ENCODE measurements at places on chromosomes 11 and 22.
A peak's percentile ranks its signal among the peaks of the same experiment; 100 is the strongest.

DNA sequence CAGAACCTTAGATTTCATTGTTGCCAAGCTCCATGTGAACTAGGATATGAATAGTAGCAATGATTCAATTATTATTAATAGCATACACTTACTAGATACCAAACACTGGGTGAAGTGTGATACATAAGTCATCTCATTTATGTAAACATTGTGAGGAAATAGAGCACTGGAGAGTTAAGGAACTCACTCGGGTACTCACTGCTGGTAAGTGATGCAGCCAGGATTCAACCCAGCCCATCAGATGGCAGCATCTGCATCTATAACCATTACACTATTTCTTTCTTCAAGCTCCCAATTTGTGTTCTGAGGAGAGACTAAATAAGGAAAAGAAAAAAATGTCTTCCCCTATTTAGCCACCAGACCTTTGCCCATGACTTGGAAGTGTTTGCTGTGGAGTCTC is 10.2 kb upstream of the ALG8 start:
- no peak for DNase-seq

- DNase-seq = no peak
Measured at GRCh38 chr11:5178046-5178837, 22.2 kb downstream of the OR51V1 start.

DNA sequence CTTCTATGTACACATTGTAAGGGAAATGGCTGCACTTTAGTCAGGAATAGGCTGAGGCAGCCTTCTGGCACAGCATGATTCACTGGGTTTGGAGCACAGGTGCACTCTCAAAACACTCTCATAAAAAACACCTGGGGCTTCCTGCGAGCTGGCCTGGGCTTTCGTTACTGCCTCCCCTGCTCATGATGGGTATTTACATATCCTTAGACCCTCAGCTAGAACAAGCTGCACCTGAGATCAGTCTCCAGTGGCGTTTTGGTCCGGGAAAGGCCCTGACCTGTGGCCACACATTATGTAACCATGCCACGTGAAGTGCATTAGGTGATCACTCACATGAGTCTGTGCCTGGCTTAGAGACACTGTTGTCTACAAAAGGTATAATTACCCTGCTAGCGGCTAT is 321.7 kb downstream of the TMEM135 start:
- no peak for DNase-seq

- DNase-seq = no peak
Measured at GRCh38 chr11:74012074-74012809, 3.4 kb upstream of the UCP3 start.

- no peak for DNase-seq
Measured at GRCh38 chr22:26847816-26848215, 190.4 kb downstream of the MIAT start.

DNA sequence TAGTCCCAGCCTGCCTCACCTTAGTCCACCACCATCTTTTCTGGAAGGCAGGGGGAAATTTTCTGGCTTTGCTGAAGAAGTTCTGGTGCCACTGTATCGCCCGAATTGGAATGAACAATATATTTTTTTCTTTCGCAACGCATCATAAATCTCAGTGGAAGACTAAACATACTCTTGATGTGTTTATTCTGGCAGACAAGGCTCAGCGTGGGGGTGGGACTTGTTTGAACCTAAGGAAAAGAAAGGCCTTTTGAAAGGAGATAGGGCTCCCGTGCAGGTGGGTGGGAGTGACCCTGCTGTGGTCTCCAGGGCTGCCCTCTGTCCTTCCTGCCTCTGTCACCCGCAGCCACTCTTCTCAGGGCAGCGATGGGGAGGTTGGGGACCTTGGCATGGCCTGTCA is 42.5 kb downstream of the CD82 start:
- DNase-seq = no peak

GRCh38 chr11:103709371-103709770 is 327.1 kb upstream of the DDI1 start:
- no peak for DNase-seq

GRCh38 chr11:14381968-14382367 is 23.0 kb upstream of the RRAS2 start:
- DNase-seq = no peak

DNA sequence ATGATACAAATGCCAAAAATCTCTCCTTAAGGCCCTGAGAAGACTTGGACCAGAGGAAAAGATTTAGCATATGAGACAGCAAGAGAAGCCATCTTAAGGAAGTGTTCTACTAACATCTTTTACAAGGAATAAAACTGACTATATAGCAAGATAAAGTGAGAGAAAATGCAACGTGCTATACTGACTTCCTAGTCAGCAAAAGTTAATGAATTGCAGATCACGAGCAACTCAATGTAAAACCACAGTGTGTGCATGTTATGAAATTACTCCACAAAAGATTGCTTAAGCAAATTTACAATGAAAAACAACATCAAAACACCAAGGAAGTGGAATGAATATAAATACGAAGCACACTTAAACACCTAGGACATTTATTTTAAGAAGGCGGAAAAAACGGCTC is 187.5 kb downstream of the CADM1 start:
- no peak for DNase-seq

DNA sequence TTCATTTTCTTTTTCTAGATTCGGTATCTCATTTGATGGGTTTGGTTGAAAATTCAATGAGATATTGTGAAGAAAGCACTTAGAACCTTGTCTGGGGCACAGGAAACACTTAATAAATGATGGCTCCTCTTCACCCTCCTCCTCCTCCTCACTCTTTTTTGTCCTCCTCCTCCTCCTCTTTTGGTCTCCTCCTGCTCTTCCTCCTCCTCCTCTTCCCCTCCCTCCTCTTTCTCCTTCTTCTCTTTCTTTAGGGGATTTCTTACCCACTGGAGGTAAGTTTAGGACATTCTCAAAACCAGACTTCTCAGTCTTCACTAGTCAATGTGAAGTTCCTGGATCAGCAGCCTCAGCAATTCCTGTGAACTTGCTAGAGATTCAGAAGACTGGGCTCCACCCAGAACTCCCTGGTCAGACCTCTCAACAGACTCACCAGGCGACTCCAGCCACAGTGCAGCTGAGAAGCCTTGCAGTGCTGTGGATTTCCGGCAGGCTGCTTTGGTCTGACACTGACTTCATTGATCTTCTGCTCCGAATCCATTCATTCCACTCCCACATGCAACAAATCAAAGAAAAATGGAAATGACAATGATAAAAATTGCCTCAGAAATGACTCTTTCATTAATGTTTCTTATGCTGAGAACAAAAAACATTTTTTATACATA is 368.6 kb upstream of the B3GAT1 start:
- no peak for DNase-seq

DNA sequence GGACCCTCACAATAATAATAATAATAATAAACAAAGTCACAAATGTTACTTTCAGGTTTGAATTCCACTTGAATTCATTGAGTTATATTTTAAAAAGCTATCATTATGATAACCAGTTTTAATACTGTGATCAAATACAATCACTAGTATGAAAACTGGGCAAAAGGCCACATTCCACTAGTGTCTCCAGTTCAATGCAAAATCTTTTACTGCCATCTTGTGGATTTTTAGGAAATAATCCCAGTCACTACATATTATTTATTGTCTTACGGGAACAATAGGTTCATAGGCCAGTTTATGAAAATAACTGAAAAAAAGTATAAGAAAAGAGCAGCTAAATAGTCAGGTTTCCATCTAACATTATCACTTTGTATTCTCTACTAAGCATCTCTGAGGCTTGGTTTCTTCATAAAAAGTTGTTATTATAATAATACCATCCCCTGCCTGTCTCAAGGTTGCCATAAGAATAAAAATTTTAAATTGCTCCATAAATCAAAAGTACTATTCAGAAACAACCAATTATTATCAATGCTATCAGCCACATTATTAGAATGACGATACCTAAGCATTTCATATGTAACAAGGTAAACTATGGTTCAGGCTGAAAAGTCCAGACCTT is 533.9 kb upstream of the CCDC90B start:
- peak; percentile 53 for DNase-seq

DNA sequence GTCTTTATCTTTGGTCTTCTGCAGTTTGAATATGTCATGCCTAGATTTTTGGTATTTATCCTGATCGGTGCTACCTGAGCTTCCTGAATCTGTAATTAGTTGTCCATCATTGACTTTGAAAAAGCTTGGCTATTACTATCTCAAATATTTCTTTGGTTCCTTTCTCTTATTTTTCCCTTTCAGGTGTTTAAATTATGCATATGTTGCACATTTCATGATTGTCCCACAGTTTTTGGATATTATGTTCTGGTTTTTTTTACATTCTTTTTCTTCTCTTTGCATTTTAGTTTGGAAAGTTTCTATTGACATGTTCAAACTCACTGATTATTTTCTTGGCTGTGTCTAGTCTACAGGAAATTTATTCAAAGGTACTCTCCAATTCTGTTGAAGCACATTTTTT is 840.3 kb upstream of the LRRC4C start:
- DNase-seq = no peak

GRCh38 chr11:124762624-124763155 is 600 bp upstream of the ESAM start:
- DNase-seq = no peak

DNA sequence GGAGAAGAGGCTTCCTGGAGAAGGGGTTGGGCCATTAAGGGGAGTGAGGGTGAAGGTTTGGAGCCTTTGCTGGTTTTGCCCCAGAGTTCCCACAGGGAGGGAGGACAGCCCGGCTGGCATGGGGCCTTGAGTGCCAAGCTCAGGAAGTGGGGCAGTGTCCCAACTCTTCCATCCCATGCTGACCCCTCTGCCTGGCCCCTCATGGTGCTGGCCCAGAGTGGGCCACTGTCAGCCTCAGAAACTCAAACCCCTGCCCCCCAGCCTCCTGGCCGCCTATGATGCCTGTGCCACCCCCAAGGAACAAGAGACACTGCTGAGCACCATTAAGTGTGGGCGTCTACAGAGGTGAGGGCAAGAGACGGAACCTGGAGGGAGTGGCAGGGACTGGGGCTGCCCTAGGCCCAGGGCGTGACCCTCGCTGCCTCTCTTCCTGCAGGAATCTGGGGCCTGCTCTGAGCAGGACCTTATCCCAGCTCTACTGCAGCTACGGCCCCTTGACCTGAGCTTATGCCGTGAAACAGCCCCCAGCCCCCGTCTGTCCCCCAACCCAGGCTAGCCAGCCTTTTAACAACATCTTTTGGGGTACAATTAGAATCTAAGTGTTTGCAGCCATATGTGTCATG is 5.4 kb downstream of the MUS81 start:
- DNase-seq = no peak

DNA sequence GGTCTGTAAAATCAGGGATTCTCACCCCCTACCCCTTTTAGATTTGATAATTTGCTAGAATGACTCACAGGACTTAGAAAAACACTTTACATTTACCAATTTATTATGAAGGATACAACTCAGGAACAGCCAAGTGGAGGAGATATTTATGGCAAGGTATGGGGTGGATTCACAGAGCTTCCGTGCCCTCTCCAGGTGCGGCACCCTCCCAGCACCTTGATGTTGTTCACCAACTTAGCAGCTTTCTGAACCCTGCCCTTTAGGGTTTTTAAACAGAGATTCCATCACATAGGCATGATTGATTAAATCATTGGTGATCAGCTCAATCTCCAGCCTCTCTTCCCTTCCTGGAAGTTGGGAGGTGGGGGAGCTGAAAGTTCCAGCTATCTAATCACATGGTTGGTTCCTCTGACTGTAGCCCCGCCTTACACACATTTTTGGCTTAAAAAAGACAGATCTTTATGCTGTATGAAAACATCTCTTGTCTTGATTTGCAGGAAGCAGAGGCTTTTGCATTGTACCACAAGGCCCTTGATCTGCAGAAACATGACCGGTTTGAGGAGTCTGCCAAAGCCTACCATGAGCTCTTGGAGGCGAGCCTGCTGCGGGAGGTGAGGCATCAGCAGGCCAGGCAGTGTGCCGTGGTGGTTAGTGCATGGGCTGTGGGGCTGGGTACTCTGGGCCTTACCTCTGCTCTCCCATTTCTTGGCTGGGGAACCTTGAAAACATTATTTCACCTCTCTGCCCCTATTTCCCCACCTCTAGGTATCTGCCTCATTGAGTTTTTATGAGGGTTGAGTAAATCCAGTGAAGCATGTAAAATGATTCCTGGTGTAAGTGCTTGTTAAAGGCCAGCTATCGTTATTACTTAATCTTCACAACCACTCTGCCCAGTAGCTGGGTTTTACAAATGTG is 27.0 kb downstream of the CABIN1 start:
- no peak for DNase-seq

DNA sequence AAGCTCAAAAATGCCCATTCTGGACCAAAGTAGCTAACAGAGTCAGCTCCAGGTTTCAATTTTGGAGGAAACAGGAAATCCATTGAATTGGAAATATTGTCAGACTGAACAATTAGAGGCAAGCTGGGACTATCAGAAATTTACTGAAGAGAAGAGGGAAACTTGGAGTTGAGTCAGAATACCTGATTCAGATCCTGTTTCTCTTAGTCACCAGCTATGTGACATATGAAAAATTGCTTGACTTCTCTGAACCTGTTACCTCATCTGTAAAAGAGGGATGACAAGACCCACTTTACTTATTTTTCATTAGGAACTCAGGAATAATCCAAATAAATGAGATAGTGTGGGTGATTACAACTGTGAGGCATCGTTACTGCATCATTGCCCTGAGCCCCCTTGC is 148.9 kb upstream of the CADM1 start:
- no peak for DNase-seq

GRCh38 chr11:134541355-134541754 is 129.3 kb upstream of the B3GAT1 start:
- DNase-seq = no peak
